ENCODE measurements at places on chromosomes 5 and 9. TPM values are rescaled to one million over a fixed set of nuclear protein-coding genes. Genes with fewer than 3 reads are reported as not detected.
A peak's percentile ranks its signal among the peaks of the same experiment; 100 is the strongest.

DNA sequence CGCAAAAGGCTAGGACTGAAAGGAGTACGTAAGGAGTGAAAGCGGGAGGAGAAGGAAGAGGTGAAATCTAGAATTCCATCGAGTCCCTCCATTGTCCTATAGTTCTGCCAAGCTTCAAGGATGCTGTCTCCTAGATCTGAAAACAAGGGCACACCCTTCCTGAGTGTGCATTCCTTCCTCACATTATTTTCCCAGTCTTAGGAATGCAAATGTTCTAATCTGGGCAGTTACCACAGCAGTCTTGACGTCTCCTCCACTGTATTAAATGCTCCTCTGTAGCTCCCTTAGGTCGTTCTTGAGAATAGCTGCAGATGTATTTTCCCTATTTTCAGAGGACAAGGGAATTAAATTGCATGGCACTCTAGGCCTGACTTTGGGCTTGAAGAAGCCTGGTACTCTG, 127.6 kb downstream of the SLIT3 start:
- no peak for DNase-seq

- DNase-seq, result peak; percentile 65
These were observed 295.7 kb upstream of the PTGER4 start for GRCh38 chr5:40383749-40384651.

DNA sequence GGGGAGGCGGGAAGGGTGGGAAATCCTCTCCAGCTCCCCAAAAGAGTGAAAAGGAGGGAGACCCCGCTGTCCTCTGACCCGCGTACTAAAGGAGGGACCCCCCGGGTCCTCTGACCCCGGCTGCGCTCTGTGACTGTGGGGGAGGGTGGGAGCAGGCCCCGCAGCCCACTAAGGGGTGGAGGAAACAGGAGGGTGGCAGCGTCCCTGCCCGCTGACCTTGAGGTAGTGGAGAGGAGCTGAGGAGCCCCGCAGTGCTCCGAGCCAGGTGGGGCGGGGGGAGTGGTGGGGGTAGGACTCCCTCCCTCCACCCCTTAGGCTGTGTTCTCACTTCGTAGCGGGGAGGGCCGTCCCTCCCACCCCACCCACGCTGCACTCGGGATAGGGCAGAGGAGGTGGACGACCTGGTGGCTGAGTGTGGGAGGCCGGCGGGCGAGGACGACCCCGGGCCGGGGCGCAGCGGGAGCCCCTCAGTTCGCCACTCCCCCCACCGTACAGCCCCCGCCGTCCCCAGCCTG, 449 bp upstream of the ADCY2 start:
- no peak for DNase-seq

GRCh38 chr5:11531811-11532555, 372.3 kb downstream of the CTNND2 start:
- DNase-seq, result no peak

Gene LTC4S
- total RNA-seq, result not detected

- DNase-seq, result no peak
These were observed 830 bp downstream of the ADAMTSL1 start for GRCh38 chr9:18474783-18475182.

- peak; percentile 98 for DNase-seq
These were observed at the start of gene POC5 for GRCh38 chr5:75717082-75717922. Gene POC5, minus strand, starts transcription at chr5:75717437. Its CDS starts 4,500 bp downstream, at chr5:75712937.

DNA sequence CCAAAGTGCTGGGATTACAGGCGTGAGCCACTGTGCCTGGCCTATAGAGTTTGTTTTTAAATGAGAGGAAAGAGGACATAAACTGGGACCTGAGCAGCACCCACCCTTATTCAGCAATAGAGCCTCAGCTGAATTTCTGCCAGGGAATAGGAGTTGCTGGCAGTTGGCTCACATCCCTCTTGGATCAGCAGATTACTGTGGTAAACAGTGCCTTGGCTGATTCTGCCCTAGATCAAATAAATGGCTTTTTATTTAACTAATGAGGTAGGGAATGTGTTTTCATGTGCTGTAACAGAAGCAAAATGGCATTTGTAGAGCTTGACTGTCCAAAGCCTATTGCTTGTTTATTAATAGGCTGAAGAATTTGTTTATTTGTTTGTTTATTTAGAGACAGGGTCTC, 2.1 kb downstream of the ARHGEF37 start:
- DNase-seq, result no peak

Gene CDX1
- total RNA-seq, result not detected

DNA sequence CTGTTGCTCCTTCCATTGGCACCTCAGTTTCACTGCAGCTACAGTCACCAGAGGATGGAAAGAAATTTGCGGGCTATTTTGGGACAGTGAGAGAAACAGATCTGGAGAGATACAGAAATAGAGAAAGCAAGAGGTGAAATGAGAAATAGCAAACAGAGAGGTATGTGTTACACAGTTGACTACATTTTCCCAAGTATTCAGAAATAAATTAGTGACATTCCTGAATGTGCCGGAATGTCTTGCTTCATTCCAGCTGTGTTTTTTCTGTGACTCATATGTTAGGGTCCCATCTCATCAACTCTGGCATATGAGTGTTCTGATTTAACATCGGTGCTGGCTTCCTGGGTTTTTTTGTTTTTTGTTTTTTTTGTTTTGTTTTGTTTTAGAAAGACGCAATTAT, 63.8 kb upstream of the ZNF462 start:
- DNase-seq, result no peak

DNA sequence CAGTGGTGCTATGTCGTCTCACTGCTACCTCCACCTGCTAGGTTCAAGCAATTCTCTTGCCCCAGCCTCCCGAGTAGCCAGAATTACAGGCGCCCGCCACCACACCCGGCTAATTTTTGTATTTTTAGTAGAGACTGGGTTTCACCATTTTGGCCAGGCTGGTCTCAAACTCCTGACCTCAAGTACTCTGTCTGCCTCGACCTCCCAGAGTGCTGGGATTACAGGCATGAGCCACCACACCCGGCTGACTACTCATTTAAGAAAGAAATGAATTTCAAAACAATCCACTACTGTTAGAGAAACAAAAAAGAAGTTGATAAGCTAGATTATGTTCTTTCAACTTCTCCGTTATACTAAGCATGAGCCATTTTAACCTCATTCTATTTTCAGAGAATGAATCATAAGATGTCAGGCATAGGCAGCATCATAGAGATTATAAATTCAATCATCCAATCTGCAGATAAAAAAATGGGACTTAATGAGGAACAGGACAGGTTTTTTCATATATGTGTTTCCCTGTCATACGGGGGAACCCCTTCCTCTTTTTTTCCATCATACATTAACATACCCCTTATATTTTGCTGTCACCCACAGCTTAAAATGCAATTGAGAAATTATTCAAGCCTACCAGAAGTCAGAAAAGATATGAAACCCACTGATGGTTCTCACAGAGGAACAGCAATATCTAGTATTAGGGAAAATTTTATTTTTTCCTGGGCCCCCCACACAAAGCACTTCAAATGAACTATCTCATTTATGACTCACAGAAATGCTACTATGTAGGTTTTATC, 26.5 kb upstream of the ADRB2 start:
- DNase-seq, result peak; percentile 51

DNA sequence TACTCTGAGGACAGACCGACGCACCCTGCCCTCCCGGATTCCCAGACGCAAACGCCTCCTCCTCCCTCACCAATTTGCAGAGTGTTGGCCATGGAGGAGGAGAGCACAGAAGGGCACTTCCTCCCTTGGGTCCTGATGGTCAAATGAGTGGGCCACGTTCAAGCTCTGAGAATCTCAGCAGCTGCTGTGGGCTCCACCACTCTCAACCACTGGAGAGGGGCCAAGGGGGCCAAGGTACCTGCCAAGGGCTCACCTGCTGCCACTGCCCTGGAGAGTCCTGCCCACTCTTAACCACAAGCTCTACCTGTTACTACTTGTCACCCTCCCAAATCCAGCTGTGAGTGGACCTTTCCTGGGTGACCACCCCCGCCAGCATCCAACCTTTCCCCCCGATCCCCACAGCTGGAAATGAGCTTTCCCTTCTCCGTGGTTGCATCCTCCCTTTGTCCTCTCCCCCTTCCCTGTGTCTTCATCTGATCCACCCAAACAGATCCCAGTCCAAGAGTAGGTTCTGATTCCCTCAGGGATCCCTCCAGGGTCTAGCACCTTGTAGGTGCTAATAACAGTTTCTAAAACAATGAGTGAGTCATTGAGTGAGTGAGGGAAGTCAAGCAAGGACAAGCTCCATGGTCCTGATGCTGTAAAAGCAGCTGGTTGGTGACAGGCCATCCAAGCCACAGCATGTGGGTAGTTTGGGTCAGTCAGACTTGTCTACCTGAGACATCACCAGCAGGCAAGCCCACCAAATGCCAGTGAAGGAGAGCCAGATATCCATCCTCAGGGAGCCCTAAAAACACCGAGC, 69.7 kb downstream of the FAM114A2 start:
- DNase-seq, result no peak

DNA sequence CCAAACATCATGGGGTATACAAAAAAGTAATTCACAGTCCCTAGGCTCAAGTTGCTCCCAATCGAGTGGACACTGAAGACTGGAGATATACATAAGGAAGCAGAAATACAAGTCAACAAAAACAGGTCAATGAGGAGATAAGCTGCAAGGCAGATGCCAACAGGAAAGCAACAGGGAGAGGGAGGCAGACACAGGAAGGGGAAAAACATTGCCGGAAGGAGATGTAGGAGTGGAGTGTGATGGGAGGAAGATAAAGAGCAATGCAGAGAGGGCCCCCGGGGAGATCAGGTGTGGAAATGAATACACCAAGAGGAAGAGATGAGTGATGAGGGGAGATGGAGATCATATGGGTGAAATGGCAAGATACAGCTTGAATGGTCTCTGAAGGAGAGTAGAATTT, 243.0 kb downstream of the RAB3C start:
- no peak for DNase-seq

DNA sequence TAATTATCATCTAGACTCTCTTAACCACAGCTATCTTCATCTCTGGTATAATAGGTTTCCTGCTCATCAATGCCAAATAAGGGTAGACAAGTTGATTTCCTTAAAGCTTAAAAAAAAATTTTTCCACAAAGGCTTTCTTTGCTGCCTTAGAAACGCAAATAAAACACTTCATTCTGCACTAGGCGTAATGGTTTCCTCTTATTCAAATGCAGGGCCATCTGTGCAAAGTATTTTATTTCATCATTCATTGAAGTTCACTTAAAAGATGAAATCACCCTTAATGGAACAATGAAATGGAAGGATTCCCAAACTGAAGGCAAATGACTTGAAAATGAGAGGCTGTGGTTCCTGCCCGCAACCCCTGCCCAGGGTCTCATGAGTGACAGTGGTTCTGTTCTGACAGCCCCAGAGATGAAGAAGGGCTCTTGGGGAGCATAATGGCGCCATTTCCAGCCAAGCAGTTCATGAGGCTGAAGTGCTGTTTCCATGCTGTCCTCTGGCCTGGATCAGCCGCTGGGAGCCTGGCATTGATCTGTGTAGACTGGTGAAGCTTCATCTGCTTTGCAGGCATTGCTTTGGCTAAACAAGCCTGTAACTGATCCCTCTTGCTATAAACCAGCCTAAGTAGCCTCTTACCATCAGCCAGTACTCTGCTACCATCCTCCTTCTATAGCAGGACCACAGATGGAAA, 276.9 kb upstream of the WWC1 start:
- DNase-seq, result no peak

DNA sequence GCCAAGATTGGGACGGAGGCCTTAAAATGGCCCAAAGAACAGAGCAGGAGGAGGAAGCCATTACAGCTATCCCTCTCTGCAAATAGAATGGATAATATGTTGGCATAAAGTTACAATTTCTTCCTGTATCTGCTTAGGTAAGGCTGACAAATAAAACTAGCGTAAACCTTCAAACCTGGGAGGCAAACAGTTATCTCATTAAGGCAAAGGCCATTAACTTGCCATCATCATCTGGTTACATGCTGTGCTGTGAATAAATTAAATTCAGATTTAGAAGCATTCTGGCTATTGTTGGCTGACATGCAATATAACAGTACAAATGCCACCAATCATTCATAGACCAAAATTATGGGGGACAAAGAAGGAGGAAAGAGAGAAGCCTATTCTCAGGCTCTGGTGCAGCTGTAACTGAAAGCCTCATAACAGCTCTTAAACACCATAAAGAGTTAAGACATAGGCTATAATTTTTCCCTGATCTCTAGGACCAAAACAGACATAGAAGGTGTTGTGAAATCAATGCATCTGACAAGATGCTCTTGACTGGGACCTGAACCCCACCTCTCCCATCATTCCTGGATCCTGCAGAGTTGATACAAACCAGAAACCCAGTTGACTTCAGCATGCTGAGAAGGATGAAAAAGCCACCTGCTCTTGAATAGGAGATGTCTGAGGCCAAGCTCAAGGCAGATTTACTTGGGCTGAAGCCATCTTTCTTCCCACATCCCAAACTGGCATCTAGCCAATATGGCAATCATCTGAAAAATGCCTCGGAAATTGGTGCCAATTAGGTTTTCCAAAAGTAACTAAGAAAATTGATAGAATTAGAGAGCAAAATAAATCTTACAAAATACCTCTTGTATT, 62.5 kb downstream of the PLCXD3 start:
- no peak for DNase-seq

Gene ZNF484
- total RNA-seq, result 5.8 TPM

GRCh38 chr5:111058064-111058463, 13.4 kb upstream of the TSLP start:
- DNase-seq, result no peak

Gene FAM221B
- not detected for total RNA-seq

- DNase-seq, result no peak
These were observed 185.7 kb downstream of the MARCHF11 start for GRCh38 chr5:15993919-15994318.

- DNase-seq, result no peak
These were observed 288.6 kb upstream of the C9orf72 start for GRCh38 chr9:27861887-27862286.

DNA sequence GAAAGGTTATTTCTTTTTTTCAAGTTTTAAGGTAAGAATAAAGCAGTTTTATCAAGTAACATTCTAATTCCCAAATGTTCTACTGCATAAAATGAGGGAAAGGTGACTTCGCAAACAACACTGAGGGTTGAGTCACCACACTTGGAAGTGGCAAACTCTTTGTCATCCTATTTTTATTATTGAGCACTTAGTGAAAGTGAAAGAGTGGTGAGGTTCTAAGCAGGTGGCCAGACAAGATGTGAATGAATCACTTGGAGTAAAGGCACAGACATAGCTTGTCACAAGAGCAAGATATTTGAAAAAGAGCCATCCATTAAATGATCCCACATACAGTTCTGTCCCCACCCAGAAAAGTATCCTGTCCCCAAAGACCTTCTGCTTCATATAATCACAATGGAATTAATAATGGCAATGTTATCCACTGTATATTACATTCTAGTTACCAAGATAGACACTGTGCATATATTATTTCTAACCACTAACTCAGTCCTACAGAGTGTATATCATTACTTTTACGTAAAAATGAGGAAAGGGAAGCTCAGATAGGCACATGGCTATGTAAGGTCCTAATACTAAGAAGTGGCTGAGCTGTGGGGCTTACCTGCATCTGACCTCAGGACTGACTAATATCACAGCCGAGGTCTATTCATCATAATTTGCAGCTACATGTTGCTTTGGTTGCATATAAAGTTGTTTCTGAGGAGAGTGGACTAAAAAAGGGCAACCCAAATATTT, 730.4 kb upstream of the MEF2C start:
- DNase-seq, result no peak
